ENCODE measurements at places on chromosomes 3 and 15. TPM values are rescaled to one million over a fixed set of nuclear protein-coding genes. Genes with fewer than 3 reads are reported as not detected.

- no peak for DNase-seq
These were observed 26.1 kb upstream of the GFM1 start for GRCh38 chr3:158617982-158618875.

Gene FAH
- total RNA-seq, result 41.9 TPM

DNA sequence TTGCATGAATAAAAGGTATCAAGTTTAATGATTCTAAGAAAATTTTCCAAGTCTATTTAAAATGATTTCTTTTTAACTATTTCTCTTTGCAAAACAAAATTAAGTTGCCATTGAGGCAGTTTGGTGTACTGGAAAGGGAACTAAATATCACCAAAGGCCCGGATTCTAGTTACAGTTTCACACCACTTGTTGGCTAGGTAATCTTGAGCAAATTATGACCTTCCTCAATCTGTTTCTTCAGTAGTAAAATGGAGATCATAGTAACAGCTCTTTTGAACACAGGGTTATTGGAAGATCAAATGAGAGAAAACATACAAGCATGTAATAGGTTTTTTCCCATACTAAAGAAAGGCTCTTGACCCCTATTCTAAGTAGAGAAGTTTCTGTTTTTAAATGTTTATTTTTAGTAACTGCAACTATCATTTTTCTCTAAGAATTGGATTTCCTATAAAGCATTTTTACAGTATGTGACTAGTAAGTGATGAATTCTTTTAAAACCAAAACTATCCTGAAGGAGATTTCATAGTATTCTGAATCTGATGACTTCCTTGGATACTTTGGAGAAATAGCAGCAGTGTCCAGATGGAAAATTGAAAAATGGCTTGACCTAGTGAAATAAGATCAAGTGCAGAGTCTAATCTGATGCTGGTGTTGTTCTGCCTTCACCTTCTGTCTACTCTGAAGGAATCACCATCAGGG, 15.7 kb downstream of the SCAANT1 start:
- no peak for DNase-seq

- no peak for DNase-seq
These were observed 203.1 kb downstream of the MINAR1 start for GRCh38 chr15:79635149-79635771.

DNA sequence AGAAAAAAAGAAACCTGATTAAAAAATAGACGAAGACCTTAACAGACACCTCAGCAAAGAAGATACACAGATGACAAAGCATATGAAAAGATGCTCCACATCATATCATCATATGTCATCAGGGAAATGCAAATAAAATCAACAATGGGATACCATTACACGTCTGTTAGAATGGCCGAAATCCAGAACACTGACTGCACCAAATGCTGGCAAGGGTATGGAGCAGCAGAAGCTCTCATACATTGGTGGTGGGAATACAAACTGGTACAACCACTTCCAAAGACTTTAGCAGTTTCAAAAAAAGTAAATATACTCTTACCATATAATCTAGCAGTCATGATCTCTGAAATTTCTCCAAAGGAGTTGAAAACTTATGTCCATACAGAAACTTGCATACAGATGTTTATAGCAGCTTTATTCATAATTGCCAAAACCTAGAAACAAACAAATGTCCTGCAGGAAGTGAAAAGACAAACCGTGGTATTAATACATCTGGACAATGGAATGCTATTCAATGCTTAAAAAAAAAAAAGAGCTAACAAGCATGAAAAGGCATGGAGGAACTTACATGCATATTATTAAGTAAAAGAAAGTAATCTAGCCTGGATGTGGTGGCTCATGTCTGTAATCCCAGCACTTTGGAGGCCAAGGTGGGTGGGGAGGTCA, 107.4 kb downstream of the HES1 start:
- DNase-seq, result no peak

Gene ROBO1
- 47.8 TPM for total RNA-seq

DNA sequence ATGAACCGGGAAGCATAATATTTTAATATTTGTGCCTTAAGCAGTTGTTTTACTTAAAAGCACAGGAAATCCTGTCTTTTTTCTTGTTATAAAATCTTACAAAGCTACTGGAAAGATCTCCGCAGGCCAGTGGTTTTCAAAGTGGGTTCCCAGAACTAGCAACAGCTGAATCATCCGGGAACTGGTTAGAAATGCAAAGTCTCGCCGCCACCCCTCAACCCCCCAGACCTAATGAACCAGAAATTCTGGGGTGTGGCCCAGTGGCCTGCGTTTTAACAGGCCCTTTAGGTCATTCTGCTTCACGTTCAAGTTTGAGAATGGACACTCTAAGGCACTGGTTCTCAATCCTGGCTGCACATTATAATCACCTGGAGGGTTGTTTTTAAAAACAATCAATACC, 74.7 kb downstream of the PDZRN3 start:
- DNase-seq, result no peak

- no peak for DNase-seq
These were observed 118.2 kb downstream of the GADL1 start for GRCh38 chr3:30776186-30776815.
